ENCODE measurements at places on chromosomes 16 and 17.
A peak's percentile ranks its signal among the peaks of the same experiment; 100 is the strongest.

GRCh38 chr16:82895843-82896242, 269.1 kb downstream of the CDH13 start:
- DNase-seq = no peak

GRCh38 chr17:7686222-7687071, 843 bp downstream of the TP53 start:
- peak; percentile 88 for DNase-seq

- DNase-seq = no peak
Measured at GRCh38 chr16:86034421-86034919, 135.5 kb downstream of the IRF8 start.

DNA sequence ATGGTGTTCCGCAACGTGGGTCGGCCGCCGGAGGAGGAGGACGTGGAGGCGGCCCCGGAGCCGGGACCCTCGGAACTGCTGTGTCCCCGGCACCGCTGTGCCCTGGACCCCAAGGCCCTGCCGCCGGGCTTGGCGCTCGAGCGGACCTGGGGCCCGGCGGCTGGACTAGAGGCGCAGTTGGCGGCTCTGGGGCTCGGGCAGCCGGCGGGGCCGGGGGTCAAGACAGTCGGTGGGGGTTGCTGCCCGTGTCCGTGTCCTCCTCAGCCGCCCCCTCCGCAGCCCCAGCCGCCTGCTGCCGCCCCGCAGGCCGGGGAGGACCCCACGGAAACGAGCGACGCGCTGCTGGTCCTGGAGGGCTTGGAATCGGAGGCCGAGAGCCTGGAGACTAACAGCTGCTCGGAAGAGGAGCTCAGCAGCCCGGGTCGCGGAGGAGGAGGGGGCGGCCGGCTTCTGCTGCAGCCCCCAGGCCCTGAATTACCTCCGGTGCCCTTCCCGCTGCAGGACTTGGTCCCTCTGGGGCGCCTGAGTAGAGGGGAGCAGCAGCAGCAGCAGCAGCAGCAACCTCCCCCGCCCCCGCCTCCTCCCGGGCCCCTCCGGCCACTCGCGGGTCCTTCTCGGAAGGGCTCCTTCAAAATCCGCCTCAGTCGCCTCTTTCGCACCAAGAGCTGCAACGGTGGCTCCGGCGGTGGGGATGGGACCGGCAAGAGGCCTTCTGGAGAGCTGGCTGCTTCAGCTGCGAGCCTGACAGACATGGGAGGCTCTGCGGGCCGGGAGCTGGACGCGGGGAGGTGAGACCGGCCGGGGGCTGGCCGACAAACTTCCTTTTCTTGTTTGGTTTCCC, 821 bp downstream of the SOCS7 start:
- DNase-seq = no peak

DNA sequence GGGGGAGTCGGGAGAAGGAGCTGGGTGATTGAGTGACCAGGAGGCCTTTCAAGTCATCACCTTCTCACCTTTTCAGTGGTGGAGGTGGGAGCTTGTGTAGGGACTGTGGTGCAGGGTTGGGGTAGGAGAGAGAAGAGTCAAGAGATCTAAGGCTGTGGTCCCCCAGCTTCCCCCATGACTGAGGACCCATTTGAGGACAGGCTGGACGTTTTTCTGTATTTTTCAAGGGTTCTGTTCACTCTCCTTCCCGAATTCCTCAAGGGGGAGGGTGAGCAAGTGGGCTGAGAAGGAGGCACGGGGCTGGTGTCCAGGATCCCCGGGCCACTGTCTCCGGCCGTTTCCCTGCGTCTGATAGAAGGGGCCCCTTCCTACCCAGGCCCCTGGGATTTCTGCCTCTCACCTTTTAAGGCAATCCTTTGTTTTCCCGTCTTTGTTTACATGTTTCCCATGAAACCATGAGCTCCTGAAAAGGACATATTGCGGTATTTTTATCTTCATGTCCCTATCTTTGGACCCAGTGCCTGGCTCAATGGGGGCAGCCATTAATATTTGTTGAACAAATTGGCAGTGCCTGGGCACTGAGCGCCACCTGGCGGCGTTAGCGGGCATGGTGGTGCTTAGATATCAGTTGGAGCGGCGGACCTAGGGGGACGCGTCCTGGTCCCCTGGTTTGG, 9.2 kb upstream of the CD300A start:
- DNase-seq = peak; percentile 68

GRCh38 chr16:30180741-30181140, 2.7 kb upstream of the CORO1A start:
- DNase-seq = no peak

DNA sequence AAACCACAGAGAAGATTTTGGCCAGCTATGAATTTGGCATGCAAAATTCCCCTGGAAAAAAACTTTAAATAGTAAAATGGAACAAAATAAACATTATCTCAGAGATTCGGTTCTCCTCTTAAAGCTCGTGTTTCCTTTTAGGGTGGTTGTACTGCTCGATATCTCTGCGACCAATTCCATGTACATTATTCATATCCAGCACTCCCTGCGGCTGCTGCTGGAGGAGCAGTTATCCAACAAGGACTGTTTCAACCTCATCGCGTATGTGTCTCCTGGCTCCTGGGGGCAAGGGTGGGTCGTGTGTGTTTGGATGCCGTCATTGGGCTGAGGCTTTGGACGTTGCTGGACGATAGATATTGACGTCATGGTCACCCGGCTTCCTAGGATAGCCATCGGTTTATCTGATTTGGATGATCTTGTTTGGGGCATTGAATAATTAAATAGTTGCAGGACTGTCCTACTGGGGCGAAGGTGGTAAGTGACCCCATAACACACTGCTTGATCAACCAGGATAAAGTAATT, 33.8 kb downstream of the VWA3A start:
- no peak for DNase-seq

GRCh38 chr16:14496786-14497185, 133.3 kb downstream of the PARN start:
- DNase-seq = no peak

GRCh38 chr17:49106321-49107210, 26.0 kb upstream of the B4GALNT2 start:
- peak; percentile 82 for DNase-seq

- DNase-seq = no peak
Measured at GRCh38 chr17:9431620-9432019, 144.0 kb downstream of the STX8 start.

- DNase-seq = no peak
Measured at GRCh38 chr17:77455111-77455890, 314.5 kb downstream of the SEC14L1 start.

DNA sequence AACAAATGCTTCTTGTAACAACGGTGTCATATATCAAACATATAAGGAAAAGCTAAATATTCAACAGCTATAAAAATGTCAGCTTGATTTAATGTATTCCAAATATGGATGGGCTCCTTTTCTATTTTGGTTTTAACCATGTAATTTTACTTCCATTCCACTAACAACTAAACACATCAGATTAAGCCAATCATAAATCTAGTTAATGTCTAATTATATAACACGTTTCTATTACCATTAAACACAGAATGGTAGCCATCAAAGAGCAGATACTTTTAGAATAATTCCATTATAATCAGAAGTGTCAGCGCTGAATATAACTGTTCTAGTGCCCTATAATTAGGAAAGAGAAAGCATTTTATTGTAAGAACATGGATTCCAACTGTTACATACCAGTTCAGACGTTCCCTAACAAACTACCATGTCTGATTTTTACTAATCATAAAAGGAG, 10.0 kb downstream of the CMC2 start:
- DNase-seq = no peak

DNA sequence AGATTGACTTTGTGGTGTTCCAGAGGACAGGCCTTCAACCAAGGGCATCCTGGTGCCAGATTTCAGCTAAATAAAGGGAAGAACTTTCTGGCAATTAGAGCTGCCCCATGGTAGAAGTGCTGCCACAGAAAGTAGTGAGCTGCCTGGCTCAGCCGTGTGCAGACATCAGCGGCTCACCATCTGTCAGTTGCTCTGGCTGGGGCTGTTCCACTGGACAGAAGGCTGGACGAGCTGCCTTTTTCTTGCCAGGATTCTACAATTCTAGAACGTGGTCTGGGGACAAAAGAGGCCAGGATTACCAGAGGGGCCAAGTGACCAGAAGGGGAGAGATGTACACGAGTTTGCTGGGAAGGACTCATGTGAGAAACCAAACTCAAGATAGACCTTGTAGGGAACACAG, 107.0 kb upstream of the RPL38 start:
- DNase-seq = no peak
